Endodermal cell (in vitro differentiated cells): ENCODE measurements at places on chromosomes 1 and 21.

DNA sequence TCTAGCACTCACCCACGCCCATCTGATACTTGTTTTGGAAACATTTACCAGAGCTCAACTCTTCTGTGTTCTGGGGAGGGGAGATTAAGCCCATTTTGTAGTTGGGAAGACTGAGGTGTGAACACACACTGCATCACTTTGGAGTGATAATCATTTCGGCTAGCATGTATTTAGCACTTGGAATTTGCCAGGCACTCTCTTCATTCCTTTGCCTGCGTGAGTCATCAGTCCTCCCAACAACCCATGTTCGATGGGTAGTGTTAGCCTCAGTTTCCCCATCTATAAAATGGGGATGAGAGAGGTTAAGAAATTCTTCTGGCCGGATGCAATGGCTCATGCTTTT lies 182.8 kb upstream of the TMEM51 start:
- H3K27ac ChIP-seq: no peak overlapping the region
- H3K4me1 ChIP-seq: no peaks in the 10 kb centered on the region
- no peaks in the 10 kb centered on the region for H3K27me3 ChIP-seq
- H3K4me3 ChIP-seq: no peak overlapping the region
- no peak for DNase-seq

GRCh38 chr21:20523191-20523590 lies 475.0 kb upstream of the NCAM2 start:
- no peaks in the 10 kb centered on the region for H3K4me1 ChIP-seq
- no peaks in the 10 kb centered on the region for H3K36me3 ChIP-seq
- no peak overlapping the region for H3K4me3 ChIP-seq
- no peak overlapping the region for H3K27ac ChIP-seq

- H3K4me1 ChIP-seq: peaks cover 9% of the 10 kb centered on the region
- no peak overlapping the region for H3K27ac ChIP-seq
- DNase-seq: no peak
- peaks cover 30% of the 10 kb centered on the region for H3K36me3 ChIP-seq
These were observed 75.6 kb upstream of the ADAM30 start for GRCh38 chr1:119971710-119972570.

DNA sequence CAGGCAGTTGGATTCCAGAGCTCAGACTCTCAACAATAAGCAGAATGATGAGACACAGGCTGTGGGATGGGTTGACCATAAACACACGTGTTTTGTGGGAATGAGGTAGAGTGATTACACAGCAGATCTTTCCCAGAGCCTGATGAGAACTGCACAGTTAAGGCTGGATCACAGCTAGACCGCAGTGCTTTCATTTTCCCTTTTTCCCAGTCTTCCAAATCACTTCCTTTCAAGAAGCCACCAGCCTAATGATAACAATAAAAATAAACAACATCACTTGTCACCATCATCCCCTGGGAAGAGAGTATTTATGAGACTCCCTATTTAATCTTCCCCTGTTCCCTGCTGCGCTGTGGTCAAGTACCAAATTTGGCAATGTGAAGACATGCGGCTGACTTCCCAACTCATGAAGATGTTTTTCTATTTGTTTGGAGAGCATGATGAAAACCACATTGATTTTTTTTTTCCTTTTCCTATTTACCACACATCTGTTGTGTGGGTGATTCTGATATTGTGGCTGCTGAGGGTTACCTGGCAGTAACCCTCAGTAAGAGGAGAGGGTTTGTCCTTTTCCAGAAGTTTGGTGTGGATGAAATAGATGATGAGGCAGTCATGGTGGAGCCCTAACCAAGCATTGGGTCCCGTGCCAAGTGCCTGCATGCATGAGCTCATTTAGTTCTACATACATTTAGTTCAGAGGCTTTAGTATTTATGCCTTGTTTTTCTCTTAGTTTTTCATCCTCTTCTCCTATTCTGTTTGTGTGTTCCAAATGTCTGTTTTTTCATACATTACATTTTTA lies 248.9 kb upstream of the HOOK1 start:
- no peaks in the 10 kb centered on the region for H3K36me3 ChIP-seq
- H3K4me1 ChIP-seq: no peaks in the 10 kb centered on the region
- DNase-seq: no peak
- H3K27me3 ChIP-seq: no peaks in the 10 kb centered on the region
- H3K27ac ChIP-seq: no peak overlapping the region
